ENCODE measurements at places on chromosomes 2 and 18.
A peak's percentile ranks its signal among the peaks of the same experiment; 100 is the strongest.

- DNase-seq, result no peak
These were observed 8.0 kb downstream of the KLF7 start for GRCh38 chr2:207157731-207158130.

DNA sequence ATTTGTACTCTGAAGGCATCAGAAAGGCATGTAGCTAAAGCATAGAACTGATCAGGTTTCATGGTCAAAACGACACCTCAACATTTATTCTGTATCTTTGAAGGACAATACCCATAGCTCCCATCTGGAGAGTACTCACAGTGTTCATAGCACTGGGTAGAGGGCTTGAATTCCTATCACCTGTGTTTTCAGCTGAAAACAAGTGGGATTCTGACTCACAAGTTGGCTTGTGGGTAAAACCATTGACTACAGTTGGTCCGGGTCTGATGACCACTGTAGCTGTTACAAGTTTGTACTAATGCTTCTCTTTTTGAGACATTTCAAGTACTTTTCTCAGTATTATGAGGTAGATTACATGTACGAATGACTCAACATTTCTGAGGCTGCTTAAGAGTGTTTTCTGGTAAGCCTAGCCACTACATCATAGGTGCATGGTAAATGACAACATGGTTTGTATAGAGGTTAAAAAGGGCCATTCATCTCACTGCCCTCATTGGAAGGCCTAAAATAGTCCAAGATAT is 68.6 kb upstream of the PELI1 start:
- DNase-seq, result no peak

DNA sequence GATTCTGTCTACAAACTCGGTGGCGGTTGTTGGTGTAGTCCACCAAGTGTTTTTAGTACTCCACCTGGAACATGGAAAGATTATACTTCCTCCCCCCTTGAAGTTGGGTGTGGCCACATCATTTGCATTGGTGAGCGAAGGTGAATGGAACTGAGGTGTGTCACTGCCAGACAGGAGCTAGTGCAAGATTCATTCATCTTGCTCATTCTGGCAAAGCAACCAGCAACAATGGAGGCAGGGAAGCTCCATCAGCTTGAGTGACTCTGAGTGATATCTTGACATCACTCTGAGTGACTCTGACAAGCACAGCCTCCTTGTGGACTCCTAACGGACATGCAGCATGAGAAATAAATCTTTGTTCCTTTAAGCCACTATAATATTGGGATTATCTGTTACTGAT is 54.7 kb upstream of the SLC1A4 start:
- no peak for DNase-seq

DNA sequence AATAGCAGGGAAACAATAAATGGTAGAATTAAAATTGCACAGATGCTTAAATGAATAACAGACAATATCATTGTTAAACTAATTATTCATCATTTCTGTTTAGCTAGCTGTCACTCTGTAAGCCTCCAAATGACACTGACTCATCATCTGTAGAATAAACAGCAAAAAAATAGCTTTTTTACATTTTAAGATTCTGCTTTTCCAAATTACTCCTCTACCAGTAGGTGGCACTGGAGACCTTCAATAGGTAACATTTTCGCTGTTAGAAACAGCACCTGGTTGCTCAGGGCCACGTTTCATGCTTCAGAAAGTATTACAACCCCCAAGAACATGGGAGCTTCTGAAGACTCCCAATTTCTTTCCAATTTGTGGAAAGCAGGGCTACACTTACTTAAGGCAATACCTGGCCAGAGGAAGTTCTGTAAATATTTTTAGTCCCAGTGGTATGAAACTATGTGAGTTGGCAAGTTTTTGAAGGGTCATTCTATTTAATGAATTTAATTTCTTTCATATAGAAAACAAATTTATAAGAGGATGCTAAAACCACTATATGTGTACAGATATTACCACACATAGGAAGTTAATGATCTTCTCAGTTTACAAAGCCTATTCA is 45.4 kb downstream of the TTN start:
- DNase-seq, result no peak

DNA sequence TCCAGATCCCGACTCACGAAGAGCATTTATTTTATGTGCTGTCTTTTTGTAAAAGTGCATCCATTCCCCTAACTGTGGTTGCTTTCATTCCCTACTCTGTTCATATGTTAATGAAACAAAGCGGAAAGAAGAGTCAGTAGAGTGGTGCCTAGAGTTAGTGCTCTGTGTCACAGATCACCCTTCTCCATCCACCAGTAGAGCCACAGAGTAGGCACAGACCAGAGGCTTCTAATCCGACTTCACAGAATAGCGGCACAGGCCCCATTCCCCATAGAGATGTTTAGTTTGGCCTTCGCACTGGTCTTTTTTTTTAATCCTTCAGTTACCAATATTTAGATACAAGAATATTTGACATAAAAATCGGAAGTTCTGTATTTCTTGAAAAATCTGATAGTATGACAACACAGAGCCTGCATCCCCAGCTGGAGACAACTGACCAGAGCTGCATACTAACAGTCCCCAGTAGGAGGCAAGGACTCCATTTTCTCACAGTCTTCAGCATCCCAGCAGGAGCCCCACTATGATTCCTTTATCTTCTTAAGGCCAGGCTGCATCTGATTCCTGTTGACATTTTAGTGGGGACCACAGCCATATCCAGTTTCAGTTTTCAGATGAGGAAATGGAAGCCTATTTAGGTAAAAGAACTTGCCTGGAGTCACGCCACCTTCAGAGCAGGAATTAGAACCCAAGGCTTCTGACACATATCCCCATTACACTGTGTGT is 7.0 kb downstream of the G6PC2 start:
- DNase-seq, result no peak

- DNase-seq, result no peak
These were observed 66.8 kb downstream of the XDH start for GRCh38 chr2:31347750-31348149.

DNA sequence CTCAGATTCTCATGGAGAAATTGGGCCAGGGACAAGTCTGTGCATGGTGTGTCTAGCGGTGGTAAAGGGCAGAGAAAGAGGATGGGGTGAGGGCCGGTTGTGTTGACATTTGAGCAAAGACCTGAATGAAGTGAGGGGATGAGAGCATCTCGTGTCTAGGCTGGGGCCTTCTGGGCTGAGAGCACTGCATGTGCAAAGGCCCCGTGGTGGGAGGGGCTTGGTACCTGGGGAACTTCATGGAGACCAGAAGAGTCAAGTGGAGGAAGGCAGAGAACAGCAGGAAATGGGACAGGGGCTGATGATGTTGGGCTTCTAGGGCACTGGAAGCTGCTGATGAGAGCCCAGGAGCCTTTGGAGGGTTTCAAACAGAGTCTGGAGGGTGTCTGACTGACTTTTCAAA is 76.8 kb downstream of the SH3BP4 start:
- no peak for DNase-seq

DNA sequence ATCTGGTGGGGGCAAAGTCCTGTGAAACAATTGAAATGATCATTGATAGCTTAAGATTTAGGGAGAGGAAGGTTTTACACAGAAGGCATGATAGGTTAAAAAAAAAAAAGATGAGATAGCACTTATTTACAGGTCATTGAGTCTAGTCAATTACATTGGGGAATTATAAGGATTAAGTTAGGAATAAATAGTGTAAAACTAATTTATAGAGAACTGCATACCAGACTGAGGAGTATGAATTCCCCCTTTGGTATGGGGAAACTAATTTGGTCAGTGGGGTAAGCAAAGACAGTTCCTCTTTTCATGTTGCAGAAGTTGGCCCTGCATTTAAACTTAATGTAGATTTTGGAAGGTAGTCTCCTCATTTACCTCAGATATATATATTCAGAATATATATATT is 10.8 kb downstream of the GLS start:
- no peak for DNase-seq

DNA sequence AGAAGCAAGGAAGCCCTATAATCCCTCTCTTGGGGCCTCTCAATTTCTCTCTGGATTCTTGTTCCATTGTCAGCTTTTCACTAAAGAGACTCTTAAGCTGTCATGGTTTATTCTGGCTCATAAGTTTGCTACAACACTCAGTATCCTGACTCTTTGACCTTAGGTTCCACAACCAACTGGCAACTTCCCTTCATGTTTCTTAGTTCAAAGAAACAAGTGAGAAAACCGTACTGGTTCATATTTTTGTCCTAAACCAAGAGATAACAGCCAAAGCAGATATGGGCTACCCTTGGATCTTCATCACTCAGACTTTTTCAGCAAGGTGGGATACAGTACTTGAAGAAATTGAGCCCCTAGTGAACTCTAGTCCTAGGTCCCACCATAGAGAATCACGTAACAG is 109.9 kb upstream of the CRIM1 start:
- no peak for DNase-seq

GRCh38 chr2:86768189-86768949 is 22.3 kb downstream of the CD8A start:
- no peak for DNase-seq

DNA sequence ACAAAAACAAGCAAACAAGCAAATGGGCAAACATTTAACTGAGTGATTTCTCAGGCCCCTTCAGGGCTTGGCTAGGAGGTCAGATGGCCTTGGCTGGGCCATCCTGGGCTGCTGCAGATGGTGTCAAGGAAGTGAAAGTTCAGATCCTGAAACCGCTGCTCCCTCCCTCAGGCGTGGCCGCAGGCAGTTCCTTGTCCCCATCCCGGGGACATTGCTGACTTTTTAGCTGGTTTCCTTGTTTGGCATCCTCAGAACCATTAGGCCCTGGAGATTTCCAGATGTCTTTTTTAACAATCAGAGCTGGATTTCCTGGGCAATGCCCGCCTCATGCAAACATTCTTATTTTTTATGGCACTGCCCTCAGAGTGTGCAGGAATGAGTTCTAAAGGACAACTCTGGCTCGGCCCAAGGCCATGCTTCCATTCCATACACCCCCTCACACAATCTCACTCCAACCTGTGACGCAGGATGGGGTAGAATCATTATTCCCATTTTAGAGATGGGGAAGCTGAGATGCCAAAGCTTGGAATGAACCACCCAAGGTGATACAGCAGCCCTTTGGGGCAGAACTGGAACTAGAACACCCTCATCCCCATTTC is 86.1 kb upstream of the ZCCHC2 start:
- no peak for DNase-seq

DNA sequence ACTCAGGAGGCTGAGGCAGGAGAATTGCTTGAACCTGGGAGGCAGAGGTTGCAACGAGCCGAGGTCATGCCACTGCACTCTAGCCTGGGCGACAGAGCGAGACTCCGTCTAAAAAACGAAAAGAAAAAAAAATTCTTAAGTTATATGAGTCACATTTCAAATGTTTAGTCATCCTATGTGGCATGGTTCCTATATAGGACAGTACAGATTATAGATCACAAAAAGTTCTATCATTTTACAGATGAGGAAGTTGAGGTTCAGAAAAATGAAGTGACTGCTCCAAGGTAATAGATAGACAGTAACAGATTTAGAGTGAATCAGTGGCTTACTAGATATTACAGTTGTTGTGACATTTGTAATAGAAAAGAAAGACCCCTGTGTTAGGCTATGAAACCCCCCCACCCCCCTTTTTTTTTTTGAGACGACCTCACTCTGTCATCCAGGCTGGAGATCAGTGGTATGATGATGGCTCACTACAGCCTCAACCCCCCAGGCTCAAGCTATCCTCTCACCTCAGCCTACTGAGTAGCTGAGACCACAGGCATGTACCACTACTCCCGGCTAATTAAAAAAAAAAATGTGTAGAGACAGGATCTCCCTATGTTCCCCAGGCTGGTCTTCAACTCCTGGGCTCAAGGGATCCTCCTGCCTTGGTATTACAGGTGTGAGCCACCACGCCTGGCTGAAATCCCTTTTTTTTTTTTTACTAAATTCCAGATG is 22.7 kb downstream of the PTPN4 start:
- no peak for DNase-seq

GRCh38 chr2:64485961-64486360 is 32.0 kb downstream of the LGALSL start:
- DNase-seq, result no peak

DNA sequence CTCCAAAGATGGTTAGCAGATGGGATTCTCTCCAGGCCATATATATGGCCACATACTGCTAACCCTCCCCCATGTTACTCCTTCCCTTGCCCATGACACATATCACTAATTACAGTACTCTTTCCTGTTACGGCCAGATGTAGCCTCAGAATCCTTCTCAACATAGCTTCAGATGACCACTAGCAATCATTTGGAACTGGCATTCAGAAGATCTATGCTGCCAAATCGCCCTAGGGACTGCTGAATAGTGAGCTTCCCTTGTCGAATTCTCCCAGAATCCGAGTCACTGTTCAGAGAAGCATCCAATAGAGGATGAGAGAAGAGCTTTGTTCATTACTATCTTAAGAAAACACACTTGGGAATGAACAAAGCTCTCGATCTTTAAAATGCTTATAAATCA is 121.2 kb upstream of the TANK start:
- DNase-seq, result no peak

DNA sequence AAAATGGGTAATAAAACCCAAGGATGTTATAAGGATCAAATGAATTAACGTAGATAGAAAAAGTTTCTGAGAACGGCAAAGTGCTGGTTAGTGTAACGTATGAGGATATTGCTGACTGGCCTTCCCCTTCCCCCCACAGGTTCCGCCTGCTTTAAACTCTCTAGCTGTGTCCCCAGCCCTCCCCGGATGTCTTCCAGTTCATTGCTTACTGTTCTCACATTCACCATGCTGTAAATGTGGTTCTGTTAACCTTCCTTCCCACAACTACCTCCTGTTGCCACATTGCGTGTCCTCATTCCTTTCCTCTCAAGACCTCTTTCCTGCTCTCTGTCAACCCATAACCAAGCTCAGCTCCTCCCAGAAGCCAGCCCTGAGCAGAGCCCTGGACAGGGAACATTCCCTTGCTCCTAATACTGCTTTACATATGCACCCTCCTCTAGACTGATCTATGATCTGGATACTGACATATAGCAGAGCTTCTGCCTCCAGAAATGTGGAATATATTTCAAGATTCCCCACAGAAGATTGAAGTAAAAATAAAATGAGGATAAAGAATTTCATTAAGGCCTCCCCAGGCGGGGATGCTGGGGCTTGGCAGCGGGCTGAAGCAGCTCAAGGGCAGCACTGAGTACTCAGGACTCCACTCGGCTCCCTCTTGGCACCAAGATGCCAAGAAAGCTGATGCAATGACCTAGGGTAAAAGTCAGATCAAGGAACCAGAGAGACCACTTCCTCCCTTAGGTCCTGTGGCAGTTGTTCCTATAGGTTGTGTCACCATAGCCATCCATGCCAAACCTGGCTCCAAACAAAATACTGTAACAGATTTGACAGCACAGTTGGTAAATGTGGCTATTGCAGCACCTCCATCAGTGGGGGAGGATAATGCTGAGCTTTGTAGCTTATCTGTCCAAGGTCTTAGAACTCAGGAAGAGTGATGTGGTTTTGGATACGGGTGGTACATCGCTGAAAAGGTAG is 136.4 kb upstream of the PIK3C3 start:
- no peak for DNase-seq

- peak; percentile 28 for DNase-seq
These were observed 111.6 kb downstream of the FAM210A start for GRCh38 chr18:13614641-13615288.

GRCh38 chr2:48228345-48228684 is 301.6 kb upstream of the STON1 start:
- no peak for DNase-seq

DNA sequence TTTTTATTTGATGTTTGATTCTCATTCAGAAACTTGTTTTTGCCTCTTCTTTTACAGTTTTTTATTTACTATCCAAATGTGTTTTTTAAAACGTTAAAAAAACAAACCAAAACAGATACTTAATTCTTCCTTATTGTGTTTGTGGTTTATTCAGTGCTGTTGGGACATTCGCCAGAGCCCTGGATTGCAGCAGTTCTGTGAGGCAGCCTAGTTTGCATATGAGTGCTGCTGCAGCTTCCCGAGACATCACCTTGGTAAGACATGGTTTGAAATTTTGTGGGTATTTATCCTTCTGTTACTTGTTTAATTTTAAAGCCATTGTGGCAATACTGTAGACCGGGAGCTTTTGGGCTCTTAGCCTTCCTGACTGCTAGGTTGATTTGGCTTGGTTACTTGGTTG is 91.2 kb downstream of the MTA3 start:
- DNase-seq, result no peak
